ENCODE measurements at places on chromosomes 13 and 19.

- DNase-seq, result no peak
Measured at GRCh38 chr19:5345895-5346386, 5.3 kb upstream of the PTPRS start.

- DNase-seq, result no peak
Measured at GRCh38 chr19:5231857-5232678, 108.5 kb downstream of the PTPRS start.

- DNase-seq, result no peak
Measured at GRCh38 chr13:33263484-33263883, 22.1 kb downstream of the STARD13 start.

DNA sequence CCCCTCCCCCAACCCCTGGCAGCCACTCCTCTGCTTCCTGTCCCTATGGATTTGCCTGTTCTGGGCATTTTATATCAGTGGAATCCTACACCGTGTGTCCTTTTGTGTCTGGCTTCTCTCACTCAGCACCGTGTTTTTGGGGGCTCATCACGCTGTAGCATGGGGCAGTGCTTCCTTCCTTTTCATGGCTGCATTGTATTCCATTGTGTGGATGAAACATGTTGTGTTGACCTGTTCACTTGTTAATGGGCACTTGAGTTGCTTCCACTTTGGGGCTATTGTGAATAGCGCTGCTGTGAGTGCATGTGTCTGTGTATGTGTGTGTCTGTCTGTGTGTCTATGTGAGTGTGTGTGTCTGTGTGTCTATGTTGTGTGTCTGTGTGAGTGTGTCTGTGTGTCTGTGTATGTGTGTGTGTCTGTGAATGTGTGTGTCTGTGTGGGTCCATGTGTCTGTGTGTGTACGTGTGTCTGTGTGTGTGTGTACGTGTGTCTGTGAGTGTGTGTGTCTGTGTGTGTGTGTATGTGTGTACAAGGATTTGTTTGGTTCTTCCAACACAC is 57.2 kb downstream of the AP1M1 start:
- DNase-seq, result no peak

DNA sequence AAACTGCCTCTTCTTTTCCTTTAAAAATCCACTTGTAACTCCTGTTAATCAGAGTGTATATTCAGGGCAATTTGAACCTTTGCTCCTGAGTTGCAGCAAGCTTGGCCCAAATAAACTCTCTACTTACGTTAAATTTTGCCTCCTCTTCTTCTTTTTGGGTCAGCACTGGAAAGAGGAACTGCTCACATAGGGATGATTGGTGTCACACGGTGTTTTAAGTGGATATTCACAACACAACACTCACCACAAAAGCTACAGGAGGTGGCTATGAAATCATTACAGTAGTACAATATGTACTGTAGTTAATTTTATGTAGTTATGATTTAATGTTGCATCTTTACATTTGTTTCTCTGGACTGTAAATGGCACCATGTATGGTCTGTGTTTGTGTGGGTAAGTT is 96.8 kb upstream of the DOCK9 start:
- DNase-seq, result no peak

GRCh38 chr13:111790621-111791020 is 276.3 kb upstream of the SOX1 start:
- DNase-seq, result no peak

DNA sequence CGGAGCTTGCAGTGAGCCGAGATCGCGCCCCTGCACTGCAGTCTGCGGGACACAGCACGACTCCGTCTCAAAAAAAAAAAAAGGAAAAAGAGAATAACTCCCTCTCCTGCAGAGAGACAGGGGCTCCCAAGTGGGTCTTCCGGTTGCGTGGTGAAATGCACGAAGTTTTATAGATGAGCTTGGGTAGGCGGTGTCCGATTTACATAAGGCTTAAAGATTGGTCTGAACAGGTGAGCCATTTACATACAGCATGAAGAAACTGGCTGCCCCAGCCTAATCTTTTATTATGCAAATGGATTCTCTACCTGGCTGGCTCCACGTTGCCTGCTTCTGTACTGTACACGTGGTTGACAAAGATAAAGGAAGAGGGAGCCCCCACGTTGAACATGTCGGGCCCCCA is 19.5 kb downstream of the ADGRE2 start:
- DNase-seq, result no peak

DNA sequence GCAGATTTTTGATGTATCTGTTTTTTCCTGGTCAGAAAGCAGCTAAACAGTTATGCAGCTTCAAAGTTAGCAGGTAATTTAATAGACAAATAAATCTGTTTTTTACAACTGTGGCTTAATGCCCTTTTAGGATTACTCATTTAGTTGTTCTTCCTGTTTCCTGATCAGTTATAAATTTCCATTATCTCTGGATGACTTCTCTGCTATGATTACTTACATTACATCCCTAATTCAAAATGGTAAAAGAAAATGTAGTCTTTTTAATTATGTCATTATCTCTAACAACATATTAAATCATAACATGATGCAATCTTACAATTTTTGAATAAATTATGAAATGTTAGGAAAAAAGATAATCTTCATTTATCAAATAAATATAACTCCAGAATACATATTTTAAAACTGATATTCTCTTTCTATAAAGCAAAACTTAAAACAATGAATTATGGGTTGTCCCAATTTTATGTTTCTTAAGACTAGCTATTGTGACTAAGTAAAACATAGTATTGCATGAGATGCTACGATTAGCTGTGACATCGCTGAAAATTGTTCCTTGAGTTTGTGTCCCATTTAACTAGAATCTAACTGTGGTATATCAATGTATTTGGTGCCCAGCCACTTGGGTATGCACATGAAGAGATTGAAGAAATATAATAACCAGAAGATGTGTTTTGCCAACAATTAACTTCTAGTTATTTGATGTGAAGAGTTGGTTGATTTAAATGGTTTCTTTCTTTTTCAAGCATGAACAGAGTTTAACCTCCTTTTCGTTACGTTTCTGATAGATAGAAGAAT is 605.3 kb upstream of the SPRY2 start:
- no peak for DNase-seq

DNA sequence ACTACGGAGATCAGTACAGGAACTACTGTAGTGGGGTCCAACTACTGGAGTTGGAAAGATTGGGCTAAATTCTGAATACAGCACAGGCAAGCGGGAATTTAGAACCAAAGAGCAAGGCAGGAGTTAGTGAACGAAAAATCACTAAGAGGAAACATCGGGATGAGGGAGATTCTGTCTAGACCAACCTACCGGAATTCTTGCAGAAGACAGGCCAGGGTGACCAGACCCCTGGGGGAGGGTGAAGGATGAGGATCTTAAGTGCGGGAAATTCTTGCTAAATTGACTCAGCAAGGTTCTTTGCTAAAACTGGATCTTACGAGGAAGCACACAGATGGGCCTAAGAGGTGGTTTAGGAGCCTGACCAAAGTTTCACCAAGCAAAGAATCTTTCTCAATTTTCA is 13.2 kb upstream of the PSPC1 start:
- DNase-seq, result no peak

DNA sequence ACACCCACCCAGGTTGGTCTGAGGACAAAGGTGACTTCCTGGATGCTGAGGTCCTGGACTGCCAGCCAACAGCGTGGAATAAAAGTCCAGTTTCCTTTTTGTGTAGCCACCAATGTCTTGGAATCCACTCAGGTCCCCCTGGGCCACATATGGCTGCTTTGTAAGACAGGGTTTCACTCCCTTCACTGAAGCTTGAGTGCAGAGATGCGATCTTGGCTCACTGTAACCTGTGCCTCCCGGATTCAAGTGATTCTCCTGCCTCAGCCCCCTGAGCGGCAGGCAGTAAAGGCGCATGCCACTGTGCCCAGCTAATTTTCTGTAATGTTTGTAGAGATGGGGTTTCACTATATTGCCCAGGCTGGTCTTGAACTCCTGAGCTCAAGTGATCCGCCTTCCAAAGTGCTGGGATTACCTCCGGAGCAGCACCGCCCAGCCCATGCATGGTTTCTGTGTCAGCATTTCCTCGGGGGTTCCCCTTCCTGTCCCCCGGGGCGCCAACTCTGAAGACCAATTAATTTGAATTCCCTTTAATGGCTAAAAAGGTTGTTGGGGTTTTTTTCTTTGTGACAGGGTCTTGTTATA is 17.5 kb downstream of the KANK2 start:
- no peak for DNase-seq

DNA sequence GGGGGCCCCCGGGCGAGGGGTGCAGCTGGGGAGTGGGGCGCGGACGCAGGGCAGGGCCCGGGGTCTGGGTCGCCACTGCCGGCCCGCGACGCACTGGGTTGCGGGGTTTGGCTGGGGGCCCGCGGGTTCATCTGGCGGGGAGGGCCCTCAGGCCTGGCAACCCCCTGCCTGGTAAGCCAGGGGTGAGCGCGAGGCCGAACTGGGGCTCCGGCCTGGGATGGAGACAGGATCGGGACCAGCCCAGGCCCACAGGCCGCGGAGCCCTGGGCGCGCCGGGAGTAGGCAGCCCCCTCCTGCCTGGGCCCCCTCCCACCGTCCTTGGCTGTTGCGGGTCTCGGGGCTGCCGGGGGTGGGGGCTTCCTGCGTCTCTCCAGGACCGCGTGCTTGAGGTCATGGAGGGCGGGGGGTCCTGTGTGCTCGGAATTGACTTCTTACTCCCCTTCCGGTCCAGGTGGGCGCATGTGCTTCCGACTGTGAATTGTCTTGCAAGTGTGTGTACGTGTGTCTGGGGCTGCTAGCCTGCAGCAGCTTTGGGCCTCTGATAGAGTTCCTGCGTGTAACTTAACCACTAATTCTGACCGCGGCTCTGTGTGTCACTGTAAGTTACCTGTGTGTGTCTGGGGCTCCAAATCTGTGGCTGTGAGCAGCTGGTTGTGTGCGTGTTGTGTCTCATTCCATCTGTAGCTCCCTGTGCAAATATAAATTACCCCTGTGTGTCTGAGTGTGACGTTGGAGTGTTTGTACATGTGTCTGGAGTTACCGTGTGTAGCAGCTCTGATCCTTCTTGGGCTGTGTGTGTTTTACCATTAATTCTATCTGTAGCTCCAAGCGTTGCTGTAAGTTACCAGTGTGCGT is 751 bp downstream of the GRAMD1A start:
- no peak for DNase-seq

- no peak for DNase-seq
Measured at GRCh38 chr13:75312884-75313520, 169.0 kb downstream of the TBC1D4 start.

DNA sequence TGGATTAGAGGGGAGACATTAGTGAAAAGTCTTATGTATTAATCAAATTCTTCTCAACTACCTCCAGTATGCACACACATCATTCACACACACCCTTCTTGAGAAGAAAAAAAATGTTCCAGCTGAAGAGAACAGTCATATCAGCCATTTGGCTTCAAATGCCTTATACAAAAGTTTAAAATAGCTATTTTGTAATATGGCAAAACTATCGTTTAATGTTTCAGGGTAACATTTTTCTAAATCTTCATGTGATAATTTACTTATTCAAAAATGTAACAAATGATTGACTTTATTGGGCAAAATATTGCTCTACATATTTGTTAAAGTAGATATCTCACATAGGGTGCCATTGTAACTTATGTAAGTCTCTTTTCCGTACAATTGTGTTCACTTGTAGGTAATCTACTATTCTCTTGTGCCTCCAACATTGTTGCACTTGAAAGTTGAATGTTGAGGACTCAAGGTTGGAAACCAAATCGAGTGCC is 13.6 kb downstream of the ZIC2 start:
- DNase-seq, result no peak

- DNase-seq, result no peak
Measured at GRCh38 chr13:60009300-60010253, 154.2 kb downstream of the DIAPH3 start.

GRCh38 chr13:31945202-31945961 is 86.2 kb upstream of the FRY start:
- DNase-seq, result no peak
